ENCODE measurements at places on chromosomes 11 and 22.

- no peak for DNase-seq
Observed at GRCh38 chr11:113880971-113881370, 5.6 kb upstream of the USP28 start.

DNA sequence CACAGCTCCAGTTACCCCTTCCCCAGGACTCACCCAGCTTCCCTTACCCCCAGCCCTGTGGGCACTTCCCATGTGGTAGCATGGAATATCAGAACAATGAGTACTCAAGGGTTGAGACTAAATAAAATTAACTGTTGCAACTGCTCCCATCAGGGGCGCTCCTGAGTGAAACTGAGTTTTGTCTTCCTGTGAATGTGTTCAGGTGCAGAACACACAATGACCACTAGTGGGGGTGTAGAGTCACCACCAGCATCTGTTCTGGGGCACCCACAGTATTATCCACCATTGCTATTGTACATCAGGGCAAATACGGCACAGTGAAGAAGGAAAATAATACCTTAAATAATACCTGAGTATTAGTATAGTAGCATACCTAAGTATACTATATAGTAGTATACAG lies 689.7 kb downstream of the TBC1D22A start:
- no peak for DNase-seq

- no peak for DNase-seq
Observed at GRCh38 chr22:49368976-49369725, 458.5 kb downstream of the BRD1 start.

DNA sequence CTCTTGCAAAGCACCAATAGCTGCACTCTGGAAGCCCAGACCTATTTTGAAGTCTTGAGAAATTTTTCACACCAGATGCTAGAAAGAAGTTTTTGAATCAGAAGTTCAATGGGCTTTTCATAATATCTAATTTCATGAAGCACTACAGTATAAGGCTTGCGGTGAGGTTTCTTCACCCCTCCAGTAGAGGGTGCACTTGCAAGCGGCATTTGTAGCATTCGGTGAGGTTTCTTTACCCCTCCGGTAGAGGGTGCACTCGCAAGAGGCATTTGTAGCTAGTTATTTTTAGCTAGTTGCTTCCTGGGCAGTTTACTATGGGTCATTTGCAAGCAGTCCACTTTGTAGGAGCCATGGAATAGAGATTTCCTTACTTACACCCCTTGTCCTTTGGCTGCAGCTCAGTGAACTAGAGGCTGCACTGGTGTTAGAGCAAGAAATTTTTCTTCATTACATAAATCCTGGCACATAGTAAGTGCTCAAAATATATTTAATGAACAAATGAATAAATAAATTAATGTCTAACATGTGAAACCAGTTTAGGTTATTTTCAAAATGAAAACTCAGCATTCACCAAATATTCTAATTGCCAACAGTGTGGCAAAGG lies 7.8 kb upstream of the NOX4 start:
- DNase-seq, result no peak

- DNase-seq, result no peak
Observed at GRCh38 chr11:3823762-3824506, 15.6 kb downstream of the PGAP2 start.

- no peak for DNase-seq
Observed at GRCh38 chr22:30902496-30903357, 65.8 kb downstream of the MORC2 start.

- peak; percentile 33 for DNase-seq
Observed at GRCh38 chr11:118202599-118203422, 22.0 kb downstream of the JAML start.

- DNase-seq, result no peak
Observed at GRCh38 chr22:21455334-21456089, 11.7 kb upstream of the TMEM191C start.

DNA sequence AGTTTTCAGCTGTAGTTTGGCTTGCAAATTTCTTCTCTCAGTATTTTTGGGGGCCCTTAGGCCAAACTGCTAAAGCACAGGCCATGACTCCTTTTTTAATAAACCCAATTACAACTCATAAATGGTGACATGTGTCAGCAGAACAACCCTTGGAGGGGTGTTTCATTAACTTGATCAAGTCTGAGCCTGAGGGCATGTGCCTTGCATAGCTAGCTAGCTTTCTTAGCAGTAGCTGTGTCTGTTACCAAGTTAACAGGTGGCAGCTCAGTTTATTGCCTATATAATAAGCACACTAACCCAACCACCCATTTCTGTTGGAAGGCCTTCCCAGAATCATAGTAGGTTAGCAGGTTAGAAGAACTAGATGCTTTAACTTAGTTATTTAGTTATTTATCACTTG lies 950.3 kb upstream of the CCDC90B start:
- DNase-seq, result no peak

DNA sequence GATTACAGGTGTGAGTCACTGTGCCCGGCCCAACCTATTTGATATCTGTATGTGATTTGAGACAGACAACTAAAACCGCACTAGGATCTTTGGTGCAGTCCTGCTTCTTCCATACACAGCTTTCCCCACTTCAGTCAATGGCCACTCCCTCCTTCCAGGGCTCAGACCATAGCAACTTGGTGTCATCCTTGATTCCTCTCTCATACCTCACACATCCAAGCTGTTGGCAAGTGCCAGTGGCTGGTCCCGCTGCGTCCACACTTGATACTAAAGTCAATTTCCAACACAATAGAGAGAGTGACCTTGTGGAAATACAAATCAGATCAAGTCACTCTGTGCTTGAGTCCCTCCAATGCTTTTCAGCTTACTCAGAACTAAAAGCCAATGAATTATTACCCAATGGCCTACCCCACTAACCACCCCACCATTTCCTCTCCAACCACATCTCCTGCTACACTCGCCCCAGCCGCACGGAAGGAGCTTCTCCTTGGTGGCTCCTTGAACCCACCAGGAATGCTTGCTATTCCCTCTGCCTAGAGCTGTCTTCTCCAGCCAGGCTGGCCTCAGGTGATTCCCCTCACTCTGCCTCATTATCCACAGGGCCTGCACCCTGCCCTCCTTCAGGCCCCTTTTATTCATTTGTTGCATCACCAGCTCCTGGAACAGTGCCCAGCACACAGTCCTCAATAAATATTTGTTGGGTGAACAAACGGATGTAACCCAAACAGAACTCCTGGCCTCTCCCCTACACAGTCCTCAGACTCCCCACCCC lies 12.9 kb downstream of the ABTB2 start:
- DNase-seq, result no peak

DNA sequence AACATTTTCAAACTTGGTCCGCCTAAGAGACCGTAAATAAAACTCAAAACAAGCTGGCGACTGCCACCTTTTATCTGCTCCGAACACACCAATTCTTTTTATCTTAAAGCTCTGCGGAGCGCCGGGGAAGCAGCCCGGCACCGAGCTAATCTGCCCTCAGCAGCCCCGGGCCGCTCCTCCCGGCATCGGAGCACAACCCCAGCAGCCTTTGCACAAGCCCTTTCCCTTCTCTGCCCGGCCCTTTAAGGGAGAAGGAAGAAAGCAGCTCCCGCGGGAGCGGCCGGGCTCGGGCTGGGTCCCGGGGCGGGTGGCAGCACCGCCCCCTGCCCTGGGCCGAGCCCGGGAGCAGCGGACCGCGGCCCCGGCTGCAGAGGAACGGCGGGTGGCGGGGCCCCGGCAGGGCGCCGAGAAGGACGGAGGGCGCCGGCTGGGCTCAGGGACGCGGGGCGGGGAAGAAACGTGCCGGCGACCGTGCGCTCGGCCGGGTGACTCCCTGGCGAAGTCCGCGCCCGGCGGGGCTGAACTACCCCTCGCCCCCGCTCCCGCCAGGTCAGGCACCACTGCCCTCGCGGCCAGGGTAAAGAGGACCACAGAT lies 133.6 kb upstream of the C11orf58 start:
- DNase-seq, result no peak

- DNase-seq, result no peak
Observed at GRCh38 chr11:65436412-65437032, 13.9 kb downstream of the NEAT1 start.

DNA sequence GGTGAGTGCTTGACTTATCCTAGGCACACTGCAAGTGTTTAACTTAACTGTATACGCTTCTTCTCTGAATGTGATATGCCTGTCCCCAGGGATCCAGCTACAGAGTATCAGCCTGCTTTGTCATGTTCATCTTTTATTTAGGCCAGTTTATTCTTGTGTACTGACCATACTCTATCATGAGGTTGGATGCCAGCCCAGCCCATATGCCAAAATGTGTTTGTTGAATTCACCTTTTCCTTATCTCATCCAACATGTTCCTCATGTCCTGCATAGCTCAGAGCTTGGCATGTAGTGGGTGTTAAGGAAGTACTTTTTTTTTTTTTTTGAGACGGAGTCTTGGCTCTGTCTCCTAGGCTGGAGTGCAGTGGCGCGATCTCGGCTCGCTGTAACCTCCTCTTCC lies 116.2 kb downstream of the NCAM1 start:
- DNase-seq, result no peak

- DNase-seq, result no peak
Observed at GRCh38 chr11:87453531-87454089, 415.9 kb downstream of the TMEM135 start.

GRCh38 chr11:115129473-115130289 lies 374.5 kb downstream of the CADM1 start:
- no peak for DNase-seq

DNA sequence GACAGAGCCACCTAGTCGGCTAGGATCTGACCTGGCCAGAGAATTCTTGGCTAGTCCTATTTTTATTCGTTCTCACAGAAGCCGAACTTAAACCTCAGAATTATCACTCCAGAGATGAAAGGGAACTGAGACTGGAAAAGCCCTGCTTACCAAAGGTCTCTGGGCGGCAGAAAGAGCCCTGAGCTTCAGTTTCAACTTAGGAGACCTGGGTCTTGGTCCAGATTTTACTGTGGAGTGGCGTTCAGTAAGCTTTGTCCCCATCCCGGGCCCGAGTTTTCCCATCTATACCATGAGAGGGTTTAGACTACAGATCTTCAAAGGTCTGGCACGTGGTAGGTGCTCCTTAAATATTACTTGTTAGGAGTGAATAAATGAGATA lies 516 bp downstream of the NEU3 start:
- no peak for DNase-seq

- no peak for DNase-seq
Observed at GRCh38 chr11:44005063-44005701, 42.6 kb upstream of the ACCSL start.

GRCh38 chr11:46533396-46534100 lies 60.3 kb downstream of the AMBRA1 start:
- no peak for DNase-seq

DNA sequence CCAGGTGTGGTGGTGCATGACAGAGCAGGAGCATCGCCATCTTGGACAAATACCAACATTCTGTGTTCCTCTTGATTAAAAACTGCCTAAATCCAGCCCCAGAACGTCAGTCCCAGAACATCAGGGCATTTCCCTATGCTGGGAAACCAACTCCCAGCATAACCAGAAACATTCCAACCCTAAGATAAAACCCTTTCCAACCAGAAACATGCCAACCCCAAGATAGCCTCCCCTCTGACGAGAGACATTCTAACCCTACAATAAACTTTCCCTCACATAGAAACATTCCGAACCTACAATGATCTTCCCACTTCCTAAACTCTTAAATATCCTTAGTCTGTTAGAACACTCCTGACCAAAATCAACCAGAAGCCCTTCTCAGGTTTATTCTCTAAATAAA lies 11.6 kb downstream of the PLAAT4 start:
- DNase-seq, result no peak

DNA sequence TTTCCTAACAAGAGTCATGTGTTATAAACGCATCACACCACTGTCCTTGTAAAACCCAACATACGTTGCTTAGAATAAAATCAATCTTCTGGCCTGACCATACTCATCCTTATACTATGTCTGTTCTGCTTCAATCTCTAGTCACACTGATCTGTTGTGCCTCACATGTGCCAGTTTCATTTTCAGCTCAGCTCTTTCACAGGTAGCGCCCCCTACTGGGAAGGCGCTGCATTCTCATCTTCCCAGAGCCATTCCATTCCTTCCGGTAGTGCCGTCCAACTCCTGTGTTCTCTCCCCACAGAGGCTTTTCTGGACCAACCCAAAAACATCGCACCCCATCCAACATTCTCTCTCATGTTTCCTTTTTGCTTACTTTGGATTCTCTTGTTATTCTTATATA lies 22.2 kb downstream of the CASP5 start:
- peak; percentile 15 for DNase-seq

DNA sequence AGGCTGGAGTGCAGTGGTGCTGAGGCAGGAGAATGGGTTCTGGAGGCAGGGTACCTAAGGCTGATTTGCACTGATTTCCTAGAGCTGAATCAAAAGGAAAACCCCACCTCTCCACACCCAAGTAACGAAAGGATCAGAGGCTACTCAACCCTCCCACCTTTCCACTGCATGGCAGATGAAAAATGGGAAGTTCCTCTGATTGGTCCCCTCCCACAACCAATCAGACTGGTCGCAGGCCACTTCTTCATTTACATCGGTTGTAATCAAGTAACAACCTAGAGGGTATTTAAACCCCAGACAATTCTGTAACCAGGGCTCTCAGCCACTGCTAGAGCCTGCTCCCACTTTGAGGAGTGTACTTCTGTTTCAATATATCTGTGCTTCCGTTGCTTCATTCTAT lies 18.6 kb upstream of the PARVB start:
- DNase-seq, result no peak

DNA sequence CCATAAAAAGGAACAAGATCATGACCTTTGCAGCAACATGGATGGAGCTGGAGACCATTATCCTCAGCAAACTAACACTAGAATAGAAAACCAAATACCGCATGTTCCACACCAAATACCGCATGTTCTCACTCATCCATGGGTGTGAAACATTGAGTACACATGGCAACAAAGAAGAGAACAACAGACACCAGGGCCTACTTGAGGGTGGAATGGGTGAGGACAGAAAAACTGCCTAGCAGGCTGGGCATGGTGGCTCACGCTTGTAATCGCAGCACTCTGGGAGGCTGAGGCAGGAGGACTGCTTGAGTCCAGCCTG lies 12.3 kb downstream of the EHD1 start:
- no peak for DNase-seq

DNA sequence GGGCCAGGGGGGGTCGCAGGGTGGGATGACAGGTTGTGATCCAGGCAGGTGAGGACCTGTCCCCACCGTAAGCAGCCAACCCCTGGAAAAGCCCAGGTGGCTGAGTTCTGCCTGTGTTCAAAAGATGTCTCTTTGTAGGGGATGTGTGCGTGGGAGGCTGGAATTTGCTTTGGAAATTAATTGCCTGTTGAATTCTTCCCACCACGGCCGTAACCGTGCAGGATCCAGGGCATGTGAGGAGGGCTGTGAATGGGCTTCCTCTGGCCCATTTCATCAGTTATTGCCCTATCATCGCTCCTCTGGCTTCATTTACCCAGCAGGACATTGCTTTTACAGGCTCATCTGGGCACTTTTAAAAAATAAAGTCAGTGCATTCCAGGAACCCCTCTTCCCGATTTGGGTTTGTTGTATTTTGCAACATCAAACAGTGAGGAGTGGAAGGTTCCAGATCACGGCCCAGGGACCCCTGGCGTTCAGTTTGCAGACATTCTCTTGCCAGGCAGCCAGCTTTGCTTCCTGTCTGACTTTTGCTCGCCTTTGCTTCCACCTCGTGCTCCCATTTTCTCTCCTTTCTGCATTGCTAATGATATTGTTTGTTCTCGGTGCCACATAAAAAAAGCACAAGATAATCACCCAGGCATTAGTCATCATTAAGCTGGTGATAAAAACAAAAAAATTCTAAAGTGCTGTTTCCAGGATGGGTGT lies 1306.6 kb downstream of the BRD1 start:
- DNase-seq, result no peak

Measured in stimulated activated CD8-positive, alpha-beta memory T cell treated with anti-CD3 and anti-CD28 coated beads, Interleukin-4, amount 100 ng/mL, for 1 hour (primary cell).